NCI-H1092 (cell line): ENCODE measurements at places on chromosomes 11 and 22.

DNA sequence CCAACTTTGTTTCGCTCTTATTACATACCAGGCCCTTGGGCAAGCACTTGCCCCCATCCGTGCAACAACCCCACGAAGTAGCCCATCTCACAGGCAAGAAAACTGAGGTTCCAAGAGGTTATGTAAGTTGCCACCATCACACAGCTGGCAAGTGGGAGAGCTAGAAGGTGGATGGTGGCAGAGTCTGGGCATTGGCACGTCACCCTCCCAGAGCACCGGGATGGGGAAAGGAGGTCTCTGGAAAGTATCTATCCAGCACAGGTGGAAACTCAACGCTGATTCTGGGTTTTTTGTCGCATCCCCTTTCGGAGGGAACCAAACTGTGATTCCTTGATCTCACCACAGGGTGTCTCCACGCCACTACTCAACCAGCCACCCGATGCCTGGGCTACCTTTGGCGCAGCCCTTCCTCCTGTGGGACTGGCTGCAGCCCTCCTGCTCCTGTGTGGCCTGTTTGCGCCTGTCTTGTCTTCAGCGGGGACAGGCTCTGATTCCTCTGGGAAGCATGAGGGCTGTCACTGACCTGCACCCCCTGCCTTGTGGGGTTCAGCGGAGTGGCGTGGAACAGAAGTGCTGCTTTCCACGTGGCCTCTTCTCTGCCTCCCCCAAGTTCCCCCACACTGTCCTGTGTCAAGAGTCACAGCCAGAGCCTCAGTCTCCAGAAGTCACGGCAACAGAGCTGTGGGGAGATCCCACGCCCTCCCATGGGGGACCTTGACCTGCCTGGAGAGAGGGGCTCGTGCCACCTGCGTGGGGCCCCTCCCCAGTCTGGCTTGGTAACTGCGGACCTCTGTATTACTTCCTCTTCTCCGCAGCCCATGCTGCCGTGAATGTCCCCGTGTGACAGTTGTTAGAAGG is 34.4 kb upstream of the TRIM29 start:
- DNase-seq = peak; percentile 36

DNA sequence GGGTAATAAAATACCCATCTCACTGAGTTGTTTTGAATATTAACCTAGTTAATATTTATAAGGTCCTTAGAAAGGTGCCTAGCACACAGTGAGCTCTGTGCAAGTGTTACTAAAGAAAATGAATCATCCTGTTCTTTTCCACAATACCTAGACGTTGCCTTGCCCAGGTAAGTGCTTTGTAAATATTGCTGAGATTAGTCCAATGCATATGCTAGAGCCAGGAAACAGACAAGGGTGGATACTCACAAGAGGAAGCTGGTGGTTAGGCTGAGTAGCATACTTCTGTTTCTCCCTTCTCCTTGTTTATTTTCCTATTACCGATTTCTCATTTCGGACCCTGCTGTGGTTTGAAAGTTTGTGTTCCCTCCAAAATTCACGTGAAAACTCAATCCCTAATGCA is 58.1 kb upstream of the BARX2 start:
- DNase-seq = no peak

DNA sequence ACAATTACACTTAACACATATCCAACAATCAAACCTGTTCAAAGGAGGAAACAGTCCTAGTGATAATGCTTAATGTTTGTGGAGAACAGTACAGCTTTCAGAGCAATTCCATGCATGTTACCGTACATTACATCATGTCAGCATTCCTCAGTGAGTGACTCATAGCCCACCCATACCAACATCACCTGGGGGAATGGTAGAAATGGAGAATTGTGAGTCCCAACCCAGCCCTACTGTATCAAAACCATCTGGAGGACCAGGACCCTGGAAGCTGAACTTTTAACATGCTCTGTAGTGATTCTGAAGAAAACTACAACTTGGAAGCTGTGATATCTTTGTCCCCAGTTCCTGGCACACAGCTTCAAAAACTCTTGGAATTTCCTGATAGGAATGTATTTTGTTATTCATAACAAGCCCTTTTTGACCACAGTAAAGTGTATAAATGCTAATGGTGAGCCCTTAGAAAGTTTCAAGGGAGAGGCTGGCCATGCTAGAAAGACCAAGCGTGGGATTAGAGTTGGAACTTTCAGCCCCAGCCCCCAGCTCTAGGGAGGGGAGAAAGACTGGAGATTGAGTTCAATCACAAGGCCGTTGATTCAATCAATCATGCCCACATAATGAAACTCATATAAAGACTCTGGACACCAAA is 301.1 kb downstream of the BUD13 start:
- DNase-seq = no peak

DNA sequence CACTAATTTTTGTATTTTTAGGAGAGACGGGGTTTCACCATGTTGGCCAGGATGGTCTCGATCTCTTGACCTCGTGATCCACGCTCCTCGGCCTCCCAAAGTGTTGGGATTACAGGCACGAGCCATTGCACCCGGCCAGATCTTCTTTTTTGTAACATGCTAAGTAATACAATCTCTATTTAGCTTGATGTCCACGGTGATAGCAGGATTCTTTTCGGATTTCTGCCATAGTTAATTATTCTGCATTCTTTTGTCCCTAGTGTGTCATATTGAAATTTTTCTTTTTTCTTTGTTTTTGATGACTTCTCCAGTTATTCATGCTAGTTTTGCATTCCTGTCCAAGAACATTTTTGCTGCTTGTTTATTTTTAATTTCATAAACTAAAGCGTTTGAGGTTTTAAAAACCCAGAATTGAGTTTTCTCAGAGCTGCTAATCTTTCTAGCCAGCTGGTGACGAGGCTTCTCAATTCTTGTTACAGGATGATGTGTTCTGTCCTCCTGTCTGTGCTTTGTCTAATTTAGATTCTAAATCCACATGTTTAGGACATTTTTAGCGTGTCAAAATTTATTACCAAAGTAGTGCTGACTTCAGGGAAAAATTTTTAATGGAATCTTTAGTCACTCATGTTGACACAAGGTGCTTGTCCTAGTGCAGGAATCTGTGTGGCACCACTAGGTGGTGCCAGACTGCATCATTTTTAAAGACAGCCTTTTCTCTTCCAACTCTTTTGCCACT is 21.8 kb downstream of the NF2 start:
- peak; percentile 10 for DNase-seq

GRCh38 chr22:26718905-26719304 is 61.5 kb downstream of the MIAT start:
- no peak for DNase-seq

- DNase-seq = no peak
Observed at GRCh38 chr22:17284888-17285287, 65.7 kb upstream of the ADA2 start.

GRCh38 chr11:101915791-101916291 is 481 bp downstream of the ANGPTL5 start:
- no peak for DNase-seq

GRCh38 chr11:96538104-96538503 is 148.3 kb downstream of the JRKL start:
- no peak for DNase-seq

GRCh38 chr11:35563484-35564244 is 38.2 kb upstream of the PAMR1 start:
- no peak for DNase-seq

DNA sequence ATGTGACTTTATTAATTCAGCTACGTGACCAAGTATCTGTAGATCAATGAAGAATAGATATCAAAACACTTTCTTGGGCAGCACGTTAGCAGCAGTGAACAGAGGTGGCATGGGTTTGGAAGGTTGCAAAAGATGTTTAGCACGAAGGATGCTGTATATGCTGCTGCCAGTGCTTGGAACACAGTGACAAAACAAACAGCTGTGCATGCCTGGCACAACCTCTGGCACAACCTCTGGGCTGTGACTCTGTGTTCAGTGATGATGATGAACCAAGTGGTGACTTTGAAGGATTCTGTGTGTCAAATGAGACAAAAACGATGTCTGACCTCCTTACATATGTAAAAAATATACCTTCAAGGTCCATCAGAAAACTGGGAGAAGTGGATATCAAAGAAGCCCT is 104.7 kb downstream of the TBC1D22A start:
- DNase-seq = no peak

- no peak for DNase-seq
Observed at GRCh38 chr11:3783611-3784010, 13.7 kb downstream of the NUP98 start.

GRCh38 chr11:60371386-60371785 is 6.9 kb upstream of the MS4A7 start:
- no peak for DNase-seq

- DNase-seq = no peak
Observed at GRCh38 chr11:62400760-62401159, 18.1 kb upstream of the SCGB1A1 start.

GRCh38 chr22:20298803-20299745 is 20.8 kb downstream of the DGCR6L start:
- DNase-seq = peak; percentile 56

DNA sequence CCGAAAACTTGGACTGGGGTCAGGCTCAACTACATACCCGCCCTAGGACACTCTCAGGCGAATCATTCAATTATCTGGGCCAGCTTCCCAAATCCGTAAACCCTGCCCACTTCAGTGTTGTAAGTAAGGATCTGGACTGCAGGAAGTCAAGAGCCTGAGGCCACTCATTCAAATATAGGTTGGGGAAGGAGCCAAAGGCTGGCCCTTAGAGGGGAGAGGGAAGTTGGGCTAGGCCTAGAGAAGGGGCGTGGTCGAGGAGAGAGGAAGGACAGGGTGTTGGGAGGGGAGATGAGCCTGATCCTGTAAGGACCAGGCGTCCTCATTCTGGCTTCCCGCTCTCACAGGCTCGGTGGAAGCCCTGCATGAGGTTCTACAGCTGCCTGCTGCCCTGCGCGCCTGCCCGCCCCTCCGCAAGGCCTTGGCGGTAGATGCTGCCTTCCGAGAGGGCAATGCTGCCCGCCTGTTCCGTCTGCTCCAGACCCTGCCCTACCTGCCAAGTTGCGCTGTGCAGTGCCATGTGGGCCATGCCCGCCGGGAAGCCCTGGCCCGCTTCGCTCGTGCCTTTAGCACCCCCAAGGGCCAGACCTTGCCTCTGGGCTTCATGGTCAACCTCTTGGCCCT is 3.0 kb downstream of the SAC3D1 start:
- no peak for DNase-seq

DNA sequence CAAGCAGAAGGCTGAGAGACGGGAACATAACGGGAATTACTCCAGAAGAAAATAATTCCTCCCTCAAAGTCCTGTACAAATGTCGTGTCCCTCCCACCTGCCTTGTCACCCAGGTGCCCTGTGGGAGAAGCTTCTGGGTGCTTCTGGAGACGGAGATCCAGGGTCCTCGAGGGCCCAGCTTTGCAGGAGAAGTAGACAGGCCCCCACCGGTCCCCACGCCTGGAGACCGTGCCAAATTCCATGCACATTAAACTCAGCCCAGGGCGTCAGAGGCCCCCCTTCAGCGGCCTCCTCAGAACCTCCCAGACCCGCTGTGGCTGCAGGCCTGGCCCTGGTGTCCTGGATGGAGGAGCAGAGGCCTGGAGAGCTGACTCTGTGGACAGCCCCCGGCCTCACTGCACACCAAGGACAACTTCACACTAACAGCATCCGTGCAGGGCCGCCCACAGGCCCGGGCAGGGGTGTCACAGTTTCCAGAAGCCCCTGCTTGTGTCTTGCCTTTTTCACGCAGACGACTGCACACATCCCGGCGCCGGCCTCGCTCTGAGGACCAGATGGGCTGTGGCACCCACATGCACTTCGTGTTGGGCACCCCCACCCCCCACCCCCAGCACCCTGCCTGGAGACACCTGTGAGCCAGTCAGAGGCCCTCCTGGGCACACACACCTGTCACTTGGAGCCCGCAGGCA is 734.3 kb downstream of the BRD1 start:
- no peak for DNase-seq

DNA sequence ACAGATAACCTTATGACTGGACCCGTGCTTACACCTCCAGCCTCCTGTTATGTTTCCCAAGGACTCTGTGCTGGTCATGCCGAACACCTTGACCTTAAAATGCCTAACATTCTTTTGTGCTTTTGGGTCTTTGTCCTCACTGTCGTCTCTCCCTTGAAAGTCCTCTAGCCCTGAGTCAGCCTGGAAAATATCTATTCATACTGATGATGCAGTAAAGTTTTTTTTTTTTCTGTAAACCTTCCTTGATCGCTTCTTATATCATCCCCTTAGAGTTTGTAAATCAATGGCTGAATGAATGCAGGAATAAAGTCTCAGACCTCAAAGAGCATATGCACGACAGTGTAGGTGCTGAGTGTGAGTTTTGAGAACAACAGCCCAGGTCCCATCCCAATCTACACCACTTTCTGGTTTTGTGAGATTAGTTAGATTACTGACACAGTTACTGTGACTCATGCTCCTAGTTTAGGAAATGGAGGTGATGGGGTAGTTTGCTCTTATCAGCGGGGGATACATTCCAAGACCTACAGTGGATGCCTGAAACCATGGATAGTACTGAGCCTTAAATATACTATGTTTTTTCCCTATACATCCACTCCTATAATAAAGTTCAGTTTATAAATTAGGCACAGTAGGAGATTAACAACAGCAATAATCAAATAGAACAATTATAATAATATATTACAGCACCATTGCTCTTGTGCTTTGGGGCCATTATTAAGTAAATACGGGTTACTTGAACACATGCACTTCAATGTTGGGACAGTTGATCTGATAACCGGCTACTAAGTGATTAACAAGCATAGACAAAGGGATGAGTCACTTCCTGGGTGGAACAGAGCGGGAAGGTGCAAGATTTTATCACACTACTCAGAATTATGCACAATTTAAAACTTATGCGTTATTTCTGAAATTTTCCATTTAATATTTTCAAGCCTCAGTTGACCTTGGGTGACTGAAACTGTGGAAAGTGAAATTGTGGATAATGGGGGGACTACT is 8.6 kb downstream of the TCN1 start:
- DNase-seq = no peak

DNA sequence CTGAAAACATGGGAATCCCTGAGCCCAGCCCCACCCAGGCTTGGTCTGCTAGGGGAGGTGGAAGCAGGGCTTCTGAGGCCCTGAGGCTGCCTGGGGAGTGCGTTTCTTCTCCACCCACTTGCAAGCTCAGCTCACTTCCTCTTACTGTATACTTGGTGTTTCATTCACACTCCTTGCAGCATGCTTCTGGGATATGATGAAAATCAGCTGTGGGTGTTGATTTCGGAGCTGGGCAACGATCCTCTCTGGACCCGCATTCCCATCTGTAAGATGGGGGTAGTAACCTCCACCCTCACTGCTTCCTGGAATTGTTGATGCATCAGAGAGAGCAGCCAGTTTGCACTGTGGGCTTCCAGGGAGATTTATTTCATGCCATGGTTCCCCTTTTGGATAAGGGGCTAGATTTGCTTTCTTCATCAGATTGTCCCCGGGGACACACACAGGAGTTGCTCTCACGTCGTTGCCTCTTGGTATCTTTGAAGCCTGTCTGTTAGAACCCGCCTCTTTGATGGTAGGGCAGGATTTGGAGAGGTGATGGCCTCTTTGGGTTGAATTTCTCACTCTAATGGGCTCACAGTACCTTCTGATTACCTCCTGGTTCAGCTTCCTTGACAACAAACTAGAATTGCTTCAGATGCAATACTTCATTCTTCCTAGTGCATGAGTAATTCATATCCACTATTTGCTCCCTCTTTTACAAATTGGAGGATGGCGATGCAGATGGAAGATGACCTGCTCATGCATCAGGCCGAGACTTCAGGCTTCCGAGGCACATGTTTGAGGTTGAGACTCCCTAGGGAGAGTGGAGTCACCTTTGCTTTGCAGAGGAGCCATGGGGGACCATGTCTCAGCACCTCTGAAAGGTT is 40.4 kb downstream of the BCR start:
- DNase-seq = no peak

GRCh38 chr11:41845066-41845465 is 385.6 kb upstream of the LRRC4C start:
- no peak for DNase-seq

GRCh38 chr11:37509506-37509905 is 911.5 kb upstream of the RAG2 start:
- no peak for DNase-seq
